T-helper 17 cell (primary cell): ENCODE measurements at places on chromosomes 3 and 15.

DNA sequence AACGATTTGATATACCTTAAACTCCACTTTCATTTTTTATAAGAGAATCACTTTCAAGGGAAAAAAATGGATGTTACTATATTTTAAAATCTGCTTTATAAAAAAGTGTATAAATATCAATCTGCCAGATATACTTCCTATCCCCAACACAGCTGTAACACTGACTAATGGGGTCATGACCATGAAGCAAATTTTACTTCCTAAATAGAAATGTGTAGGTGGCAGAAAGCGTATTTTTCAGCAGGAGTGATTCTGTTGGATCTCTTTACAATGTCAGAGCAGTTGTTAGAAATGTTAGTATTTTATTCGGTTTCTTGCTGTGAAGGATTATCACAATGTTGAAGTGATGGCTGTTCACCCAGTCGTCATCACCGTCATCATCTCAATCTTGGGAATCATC lies 5.5 kb upstream of the C15orf40 start:
- DNase-seq: no peak

- no peak for DNase-seq
Observed at GRCh38 chr15:57606816-57607215, 15.1 kb downstream of the MYZAP start.

DNA sequence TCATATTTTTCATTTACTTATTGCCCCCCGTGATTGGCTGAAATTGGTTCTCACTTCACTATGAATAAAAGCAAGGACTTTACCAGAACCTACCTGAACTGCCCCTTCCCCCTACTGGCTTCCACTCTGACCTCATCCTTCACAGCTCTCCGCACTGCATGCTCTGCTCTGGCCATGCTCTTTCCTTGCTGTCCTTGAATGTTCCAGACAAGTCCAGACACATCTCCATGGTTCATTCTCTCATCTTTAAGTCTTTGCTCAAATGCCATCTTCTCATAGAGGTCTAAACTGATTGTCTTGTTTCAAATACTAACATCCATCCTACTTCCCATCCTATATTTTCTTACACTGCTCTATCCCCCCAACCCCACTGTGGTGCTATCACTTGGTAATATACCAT lies 129.4 kb downstream of the CHST2 start:
- no peak for DNase-seq

GRCh38 chr3:190384309-190384756 lies 3.6 kb upstream of the CLDN16 start:
- DNase-seq: no peak

DNA sequence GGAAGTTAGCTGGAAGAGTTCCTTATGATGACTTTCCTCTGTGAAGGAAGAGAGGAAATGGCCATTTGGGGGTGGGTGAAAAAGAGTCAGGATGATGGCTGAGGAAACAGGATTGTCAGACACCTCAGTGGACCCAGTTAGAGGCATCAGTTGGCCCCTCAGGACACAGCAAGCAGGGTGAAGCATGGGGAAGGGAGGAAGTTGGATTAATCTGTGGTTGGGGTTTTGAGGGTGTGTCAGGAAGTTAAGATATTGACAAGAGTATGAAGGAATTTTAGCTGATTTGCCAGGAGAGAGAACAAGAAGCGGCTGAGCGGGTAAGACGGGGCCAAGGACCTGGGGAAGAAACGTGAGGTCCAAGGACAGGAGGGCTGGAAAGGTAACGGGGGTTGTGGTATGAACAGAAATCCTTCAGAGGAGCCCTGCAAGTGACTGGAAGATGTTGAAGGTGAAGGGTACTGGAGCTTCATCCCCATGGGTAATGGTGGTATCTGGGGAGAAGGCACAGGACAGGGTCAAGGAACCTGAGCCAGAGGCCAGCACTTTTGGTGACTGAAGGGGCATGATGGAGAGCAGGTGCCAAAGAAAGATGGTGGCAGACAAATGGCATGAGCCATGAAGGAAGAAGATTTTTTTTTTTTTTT lies 2.7 kb downstream of the UQCC5 start:
- no peak for DNase-seq

DNA sequence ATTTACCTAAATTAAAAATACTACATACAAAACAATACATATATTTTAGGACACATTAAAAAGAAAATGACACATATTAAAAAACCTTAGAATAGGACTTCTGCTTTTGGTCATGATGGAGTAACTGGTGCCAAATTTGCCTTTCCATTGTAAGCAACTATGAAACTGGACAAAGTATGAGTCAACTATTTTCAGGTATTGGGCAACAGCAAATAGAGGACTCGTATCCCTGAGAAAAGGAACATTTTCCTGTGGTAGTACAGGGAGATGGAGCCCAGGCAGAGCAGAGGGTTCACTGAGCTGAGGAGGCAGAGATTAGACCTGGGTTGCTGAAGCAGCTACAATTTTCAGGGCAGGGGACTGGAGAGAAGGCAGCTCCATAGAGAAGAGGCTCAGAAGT lies 14.7 kb downstream of the CCR1 start:
- no peak for DNase-seq
